Left ventricle myocardium inferior (tissue), 1 donor: ENCODE measurements at places on chromosomes 1 and 21.

DNA sequence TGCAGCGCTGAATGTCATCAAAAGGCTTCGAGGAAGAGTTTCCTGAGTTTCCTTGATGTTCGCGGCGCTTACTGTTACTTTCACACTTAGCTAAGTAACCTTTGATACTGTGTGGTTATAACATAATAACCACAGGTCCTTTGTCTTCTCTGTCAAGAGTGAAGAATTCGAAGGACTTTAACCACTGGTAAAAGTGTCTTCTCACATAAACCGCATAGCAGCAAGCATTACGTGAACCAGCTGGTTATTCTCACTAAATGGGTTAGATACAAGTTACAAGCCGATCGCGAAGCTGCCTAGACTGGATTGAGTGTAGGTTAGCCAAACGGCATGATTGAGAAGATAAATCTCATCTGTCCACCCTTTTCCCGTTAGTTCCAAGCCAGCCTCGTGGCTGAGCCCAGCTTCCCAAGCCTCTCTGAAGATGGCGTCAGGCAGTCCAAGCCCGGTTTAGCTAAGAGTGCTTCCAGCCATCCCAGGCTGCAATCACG is 18.3 kb upstream of the IFNGR2 start:
- no peaks in the 10 kb centered on the region for H3K27me3 ChIP-seq
- H3K27ac ChIP-seq: no peak overlapping the region
- no peaks in the 10 kb centered on the region for H3K36me3 ChIP-seq
- H3K4me1 ChIP-seq: peaks cover 34% of the 10 kb centered on the region
- no peak for DNase-seq

GRCh38 chr1:150261367-150261766 is 3.8 kb downstream of the CA14 start:
- H3K27me3 ChIP-seq: no peaks in the 10 kb centered on the region
- H3K36me3 ChIP-seq: peaks cover 24% of the 10 kb centered on the region
- H3K27ac ChIP-seq: no peak overlapping the region
- H3K4me1 ChIP-seq: peaks cover 31% of the 10 kb centered on the region

GRCh38 chr1:210259561-210259960 is 27.0 kb downstream of the SERTAD4 start:
- no peak overlapping the region for H3K4me3 ChIP-seq
- no peaks in the 10 kb centered on the region for H3K36me3 ChIP-seq
- H3K27me3 ChIP-seq: peaks cover 4% of the 10 kb centered on the region
- peak overlapping the region; percentile 56 for H3K27ac ChIP-seq
- peaks cover 33% of the 10 kb centered on the region for H3K4me1 ChIP-seq
- DNase-seq: no peak

- DNase-seq: peak; percentile 16
- peaks cover 13% of the 10 kb centered on the region for H3K4me1 ChIP-seq
- H3K27me3 ChIP-seq: peaks cover 57% of the 10 kb centered on the region
- H3K27ac ChIP-seq: no peak overlapping the region
- no peaks in the 10 kb centered on the region for H3K36me3 ChIP-seq
Measured at GRCh38 chr1:148263128-148263905, 111.2 kb upstream of the NBPF11 start.

- H3K4me3 ChIP-seq: no peak overlapping the region
- peaks cover 16% of the 10 kb centered on the region for H3K4me1 ChIP-seq
- no peaks in the 10 kb centered on the region for H3K27me3 ChIP-seq
- no peak overlapping the region for H3K27ac ChIP-seq
Measured at GRCh38 chr1:230381585-230381984, 44.5 kb downstream of the PGBD5 start.

DNA sequence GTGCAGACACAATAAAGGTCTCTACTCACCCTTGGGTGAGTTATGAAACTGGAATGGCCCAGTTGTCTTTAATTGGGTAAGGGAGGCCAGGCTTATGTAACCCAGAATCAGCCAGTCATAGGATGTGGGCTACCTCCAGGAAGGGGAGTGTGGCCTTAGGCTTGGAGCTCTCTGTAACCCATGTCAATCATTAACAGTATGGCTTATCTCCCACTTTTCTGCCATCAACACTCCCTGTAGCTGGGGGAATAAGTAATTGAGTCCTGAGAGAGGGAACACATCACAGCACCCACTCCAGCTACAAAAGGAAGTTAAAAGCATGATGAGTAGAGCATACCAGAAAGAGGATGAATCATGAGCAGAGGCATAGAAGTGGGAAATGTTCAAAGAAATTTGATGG is 327.0 kb upstream of the DUSP10 start:
- peaks cover 17% of the 10 kb centered on the region for H3K4me1 ChIP-seq
- H3K27me3 ChIP-seq: no peaks in the 10 kb centered on the region
- no peak overlapping the region for H3K27ac ChIP-seq
- H3K4me3 ChIP-seq: no peak overlapping the region
- no peaks in the 10 kb centered on the region for H3K36me3 ChIP-seq

DNA sequence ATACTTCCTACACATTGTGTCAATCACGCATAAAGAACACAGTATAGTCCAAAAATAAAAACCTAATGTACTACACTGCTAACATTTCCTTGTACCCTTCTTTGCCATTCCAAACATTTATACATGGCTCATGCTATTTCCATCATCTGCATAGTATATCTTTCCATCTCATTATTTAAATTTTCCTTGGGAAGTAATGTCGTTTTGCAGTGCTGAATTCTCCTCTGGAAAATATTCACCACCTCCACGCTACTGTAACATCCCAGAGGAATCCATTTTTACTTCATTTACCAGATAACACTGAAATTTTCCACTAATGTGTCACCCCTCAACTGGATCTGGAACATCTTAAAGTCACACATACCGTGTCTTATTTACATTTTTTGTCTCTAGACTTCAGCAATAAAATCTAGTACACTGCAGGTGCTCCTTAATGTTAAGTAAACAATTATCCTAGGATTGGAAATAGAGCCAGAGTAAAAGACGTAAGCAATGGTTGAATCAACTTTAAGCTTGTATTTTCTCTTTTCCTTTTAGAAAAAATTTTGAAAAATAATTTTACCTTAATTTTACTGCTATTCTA is 881.0 kb downstream of the AMY1C start:
- DNase-seq: no peak
- H3K27me3 ChIP-seq: no peaks in the 10 kb centered on the region
- no peak overlapping the region for H3K27ac ChIP-seq
- H3K4me1 ChIP-seq: no peaks in the 10 kb centered on the region

GRCh38 chr1:214493126-214493796 is 58.1 kb downstream of the PTPN14 start:
- H3K27ac ChIP-seq: no peak overlapping the region
- H3K36me3 ChIP-seq: no peaks in the 10 kb centered on the region
- no peak overlapping the region for H3K4me3 ChIP-seq
- DNase-seq: no peak
- H3K27me3 ChIP-seq: no peaks in the 10 kb centered on the region

- H3K27ac ChIP-seq: peak overlapping the region; percentile 99
- H3K4me3 ChIP-seq: no peak overlapping the region
- no peaks in the 10 kb centered on the region for H3K36me3 ChIP-seq
- peaks cover 55% of the 10 kb centered on the region for H3K4me1 ChIP-seq
- no peaks in the 10 kb centered on the region for H3K27me3 ChIP-seq
Measured at GRCh38 chr1:50974618-50974935, 4.5 kb downstream of the CDKN2C start.

- peak; percentile 32 for DNase-seq
- no peak overlapping the region for H3K4me3 ChIP-seq
- H3K4me1 ChIP-seq: peaks cover 8% of the 10 kb centered on the region
- H3K27ac ChIP-seq: no peak overlapping the region
- peaks cover 22% of the 10 kb centered on the region for H3K27me3 ChIP-seq
- no peaks in the 10 kb centered on the region for H3K36me3 ChIP-seq
Measured at GRCh38 chr1:62241371-62242131, 46.9 kb downstream of the L1TD1 start.
